ENCODE measurements at places on chromosomes 3 and 15.

- DNase-seq: peak; percentile 77
These were observed 83.5 kb downstream of the AQP9 start for GRCh38 chr15:58221591-58222241.

GRCh38 chr3:80855482-80855881, 906.0 kb downstream of the GBE1 start:
- no peak for DNase-seq

GRCh38 chr3:158097593-158098308, 8.5 kb downstream of the SHOX2 start:
- DNase-seq: peak; percentile 69

DNA sequence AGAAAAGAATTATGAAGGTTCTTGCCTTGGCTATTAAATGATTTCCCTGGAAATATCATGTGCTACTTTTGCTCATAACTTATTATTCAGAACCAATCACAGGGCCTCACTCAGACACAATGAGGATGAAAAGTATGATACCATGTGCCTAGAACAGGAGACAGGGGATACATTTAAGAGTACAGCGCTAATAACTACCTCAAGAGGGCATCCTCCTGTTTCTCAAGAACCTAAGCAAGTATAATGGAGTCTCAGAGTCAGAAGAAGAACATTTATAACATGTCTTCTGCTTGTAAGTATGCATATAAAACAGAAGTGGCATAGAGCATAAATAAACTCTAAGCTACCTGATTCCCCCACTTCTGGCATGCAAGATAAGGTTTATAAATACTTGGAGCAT, 125.4 kb upstream of the MME start:
- peak; percentile 62 for DNase-seq

GRCh38 chr3:143525408-143525807, 322.9 kb downstream of the SLC9A9 start:
- DNase-seq: no peak

GRCh38 chr3:78588906-78589621, 1178.7 kb downstream of the ROBO1 start:
- no peak for DNase-seq

GRCh38 chr15:93428150-93428549, 339.1 kb upstream of the RGMA start:
- no peak for DNase-seq

DNA sequence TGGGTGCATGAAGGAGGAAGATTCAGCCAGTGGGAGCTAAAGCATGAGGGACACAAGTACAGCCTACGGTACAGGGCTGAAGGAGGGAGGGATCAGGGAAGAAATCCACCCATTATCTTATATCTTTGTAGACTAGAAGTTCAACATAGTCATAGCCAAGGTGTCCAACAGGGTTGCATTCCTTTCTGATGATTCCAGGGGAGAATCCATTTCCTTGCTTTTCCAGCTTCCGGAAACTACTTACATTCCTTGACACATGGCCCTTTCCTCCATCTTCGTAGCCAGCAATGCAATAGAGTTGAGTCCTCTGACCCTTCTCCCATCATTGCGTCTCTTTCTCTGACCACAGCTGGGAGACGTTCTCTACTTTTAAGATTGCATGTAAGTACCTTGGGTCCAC, 471.0 kb upstream of the SEMA6D start:
- DNase-seq: no peak

DNA sequence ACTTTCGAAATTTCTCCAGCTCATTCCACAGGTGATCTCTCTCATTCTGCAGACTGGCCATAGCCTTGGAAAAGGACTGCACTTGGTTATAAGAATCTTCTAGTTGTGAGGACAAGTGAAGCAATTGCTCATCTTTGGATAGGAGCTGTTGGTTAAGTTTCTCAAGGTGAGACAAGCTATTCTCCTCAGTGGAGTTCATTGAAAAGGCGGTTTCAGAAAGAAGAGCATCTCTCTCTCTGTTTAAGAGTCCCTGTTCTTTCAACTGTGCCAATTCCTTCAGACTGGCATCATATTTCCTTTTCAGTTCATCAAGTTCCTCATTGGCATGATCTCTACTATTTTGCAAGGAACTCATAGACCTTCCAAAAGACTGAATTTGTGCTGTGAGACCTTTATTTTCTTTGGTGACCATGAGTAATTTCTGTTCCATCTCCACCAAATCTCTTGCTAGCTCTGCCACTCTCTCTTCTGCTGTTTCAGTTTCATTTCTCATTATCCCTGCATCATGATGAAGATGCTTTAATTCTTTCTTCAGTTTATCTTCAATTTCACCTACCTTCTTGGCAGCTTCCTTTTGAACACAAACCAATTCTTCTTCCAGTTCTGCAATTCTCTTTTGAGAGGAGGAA, 30.2 kb upstream of the HCLS1 start:
- DNase-seq: no peak

DNA sequence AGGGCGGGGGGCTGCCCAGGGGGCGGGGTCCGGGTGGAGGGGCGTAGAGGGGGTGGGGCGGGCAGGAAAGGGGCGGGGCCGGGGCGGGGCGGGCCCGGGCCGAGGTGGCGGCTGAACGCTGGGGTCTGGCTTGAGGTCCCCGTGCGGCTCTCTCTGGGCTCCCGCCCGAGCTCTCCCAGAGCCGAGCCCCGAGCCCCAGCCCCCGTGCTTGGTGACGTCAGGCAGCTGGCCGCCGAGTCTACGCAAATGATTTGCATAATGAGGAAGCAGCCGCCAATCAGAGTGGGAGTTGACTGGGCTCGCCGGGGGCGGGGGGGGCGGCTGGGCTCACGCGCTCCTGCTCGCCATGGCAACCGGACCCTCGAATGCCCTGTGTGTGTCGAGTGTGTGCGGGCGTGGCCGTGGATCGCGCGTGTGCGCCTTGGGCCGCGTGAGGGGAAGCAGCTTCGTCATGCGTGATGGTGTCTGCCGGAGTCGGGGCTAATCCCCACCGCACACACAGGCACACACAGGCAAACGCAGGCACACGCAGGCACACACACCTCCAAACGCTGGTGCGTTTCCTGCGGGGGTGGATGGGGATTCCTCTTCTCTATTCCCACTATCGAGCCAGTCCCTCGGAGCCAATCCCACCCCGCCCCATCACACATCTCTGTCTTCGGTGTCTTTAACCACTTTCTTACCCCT, at the start of gene CELF6:
TSS of gene CELF6 (minus strand) at position 173 of the 687 bp plus-strand sequence. CDS start 283 bp downstream, outside the sequence.
- peak; percentile 82 for DNase-seq

DNA sequence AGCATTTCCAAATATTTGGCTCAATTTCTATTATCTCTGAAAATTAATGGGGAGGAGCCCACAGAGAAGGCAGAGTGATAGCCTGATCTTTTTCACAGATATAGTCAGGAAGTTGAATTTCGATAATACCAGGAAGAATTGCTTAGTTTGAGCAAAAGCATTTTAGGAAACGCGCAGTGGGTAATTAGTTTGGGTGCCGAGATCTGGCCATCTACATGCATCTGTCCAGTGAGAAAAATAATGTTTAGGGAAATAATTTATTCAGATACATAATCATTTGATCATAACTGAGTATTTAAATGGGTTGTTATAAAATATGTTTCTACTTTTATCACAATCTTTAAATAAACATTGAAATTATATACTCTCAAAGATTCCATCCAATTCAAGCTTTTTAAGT, 653.9 kb downstream of the RBMS3 start:
- DNase-seq: no peak

- DNase-seq: no peak
These were observed 164.2 kb downstream of the FOXP1 start for GRCh38 chr3:71419369-71419768.

DNA sequence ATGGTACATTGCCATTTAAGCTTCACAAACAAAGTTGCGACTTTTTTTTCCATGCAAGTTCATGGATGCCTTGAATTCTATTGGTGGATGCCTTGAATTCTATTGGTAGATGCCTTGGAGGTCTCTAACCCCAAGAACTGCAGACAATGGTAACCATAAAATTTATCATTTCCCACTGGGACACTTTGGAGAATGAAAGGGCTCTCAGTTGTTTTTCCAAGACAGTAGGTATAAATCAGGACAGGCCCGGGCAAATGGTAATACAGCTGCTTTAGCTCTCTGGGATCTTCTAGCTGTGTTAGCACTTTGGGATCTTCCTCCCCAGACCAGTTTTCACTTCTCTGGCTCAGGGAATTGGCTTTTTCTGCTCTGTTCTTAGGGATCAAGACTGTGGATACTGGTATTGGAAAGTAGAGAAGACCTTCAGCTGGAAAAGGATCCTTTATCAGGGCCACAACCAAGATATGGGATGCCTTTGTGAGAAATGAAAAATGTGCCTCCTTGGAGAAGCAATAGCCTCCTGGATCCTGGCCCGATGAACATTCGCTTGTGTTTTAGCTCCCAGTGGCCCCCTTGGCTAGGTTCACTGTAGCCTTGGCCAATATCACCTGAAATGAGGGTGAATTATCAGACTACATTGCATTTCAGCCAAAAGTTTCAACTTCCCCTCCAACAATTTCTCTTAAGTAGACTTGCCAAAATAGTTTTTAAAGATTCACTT, 8.3 kb downstream of the LRRC3B start:
- no peak for DNase-seq

Data from inflammatory macrophage (primary cell).